ENCODE measurements at places on chromosomes 1 and 21.

DNA sequence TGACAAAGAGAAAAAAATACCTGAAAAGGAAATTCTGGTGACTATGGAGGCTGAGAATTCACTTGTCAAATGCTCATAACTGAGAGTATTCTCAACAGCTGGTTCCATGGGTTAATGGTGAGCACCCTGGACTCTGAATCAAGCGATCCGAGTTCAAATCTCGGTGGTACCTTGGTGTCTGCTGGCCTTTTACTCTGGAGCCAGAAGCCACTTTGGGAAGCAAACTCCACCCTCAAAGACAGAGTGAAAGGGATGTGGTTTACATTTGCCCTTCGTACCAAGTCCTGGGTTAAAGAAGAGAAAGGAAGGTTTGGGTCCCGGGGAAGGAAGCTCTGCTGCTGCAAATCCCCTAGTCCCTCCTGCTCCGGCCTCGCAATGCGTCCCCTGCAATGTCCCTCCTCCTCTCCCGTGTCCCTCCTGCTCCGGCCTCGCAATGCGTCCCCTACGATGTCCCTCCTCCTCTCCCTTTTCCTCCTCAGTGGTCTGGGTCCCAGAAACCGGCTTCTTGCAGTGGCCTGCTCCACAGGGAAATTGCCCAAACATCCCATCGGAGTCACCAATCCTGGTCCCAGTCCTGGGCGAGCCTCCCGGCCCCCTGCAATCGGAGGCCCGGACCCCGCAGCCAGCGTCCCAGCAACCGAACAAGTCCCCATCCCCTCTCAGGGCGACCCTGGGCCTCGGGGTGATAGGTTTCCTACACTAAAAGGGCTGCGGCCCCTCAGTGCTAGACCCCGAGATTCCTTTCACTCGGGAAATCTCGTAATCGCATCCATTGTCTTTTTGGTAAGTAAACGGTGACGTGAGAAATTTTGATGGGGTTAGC, 129.4 kb downstream of the PPIAL4G start:
- DNase-seq, result no peak

DNA sequence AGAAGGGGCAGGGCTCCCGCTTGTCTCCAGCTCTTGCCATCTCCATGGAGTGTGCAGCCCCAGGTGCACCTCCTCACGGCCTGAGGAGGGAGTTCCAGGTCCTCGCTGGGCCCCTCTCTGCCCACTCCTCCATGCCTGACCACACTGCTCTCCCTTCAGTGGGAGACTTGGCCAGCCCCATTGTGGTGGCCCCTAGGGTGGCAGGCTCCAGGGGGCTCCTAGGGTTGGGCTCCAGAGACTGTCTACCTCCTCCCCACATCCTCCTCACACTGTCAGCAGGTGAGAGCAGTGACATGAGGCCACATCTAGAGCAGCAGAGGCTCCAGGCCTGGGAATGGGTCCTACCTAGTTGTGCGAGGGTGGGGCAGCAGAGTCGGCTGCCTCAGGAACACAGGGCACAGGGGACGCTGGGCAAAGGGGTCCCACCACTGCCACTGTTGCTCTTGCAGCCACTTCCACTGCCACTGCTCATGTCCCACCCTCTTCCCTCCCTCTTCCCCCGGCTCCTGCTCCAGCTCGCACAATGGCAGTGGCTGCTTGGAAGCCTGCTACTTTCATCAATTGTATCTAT, 514.8 kb downstream of the MRPL39 start:
- no peak for DNase-seq

GRCh38 chr1:60746278-60746791, 336.0 kb upstream of the NFIA start:
- no peak for DNase-seq

DNA sequence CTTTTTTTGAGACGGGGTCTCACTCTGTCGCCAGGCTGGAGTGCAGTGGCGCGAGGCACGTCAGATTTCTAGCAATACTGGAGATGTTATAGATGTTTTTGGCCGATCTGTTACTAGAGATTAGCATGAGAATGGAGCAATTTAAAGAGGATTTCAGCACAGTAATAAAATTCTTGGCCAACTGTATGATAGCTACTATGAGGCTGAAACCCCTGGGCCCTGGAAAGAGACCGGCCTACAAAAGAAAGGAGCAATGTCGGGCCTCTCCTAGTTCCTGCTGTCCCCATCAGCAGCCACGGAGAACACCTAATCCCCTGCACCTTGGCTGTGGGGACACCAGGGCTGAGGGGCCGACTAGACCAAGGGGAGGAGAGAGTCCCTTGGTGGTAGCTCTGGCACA, 9.5 kb upstream of the GNPAT start:
- no peak for DNase-seq

GRCh38 chr1:46244656-46245371, 2.7 kb upstream of the RAD54L start:
- DNase-seq, result no peak

DNA sequence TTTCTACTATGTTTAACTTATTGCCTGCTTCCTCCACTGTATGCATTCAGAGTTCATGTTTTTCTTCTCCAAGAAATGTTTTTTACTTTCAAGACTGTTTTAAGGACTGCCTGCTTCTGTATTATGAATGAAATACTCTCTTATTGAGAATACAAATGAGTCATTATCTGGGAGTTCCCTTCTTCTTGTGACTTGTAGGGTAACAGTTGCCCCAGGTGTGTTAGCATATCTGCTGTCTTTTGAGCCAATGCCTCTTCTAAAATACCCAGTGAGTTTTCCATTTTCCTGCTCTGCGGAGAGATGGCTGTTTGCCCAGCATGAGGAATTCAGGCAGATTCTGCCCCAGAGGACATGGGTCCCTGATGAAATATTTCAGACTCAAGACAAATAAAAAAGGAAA, 34.1 kb upstream of the ST6GALNAC5 start:
- DNase-seq, result no peak

GRCh38 chr21:32192291-32193097, 86.4 kb downstream of the MIS18A start:
- DNase-seq, result no peak

DNA sequence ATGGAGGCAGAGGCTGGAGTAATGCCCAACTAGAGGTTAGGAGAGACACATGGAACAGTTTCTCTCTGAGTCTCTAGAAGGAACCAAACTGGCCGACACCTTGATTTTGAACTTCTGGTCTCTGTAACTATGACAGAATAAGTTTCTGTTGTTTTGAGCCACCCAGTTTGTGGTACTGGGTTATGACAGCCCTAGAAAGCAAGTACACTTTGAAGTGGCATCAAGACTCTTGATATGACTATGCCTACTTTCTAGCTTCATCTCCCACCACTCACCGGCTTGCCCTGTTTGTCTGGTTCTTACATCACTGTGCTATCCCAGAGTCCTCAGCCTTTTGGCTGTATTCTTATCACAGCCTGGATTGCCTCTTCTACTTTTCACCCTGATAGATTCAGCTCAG, 230.3 kb upstream of the USP24 start:
- no peak for DNase-seq

- no peak for DNase-seq
Observed at GRCh38 chr1:226407199-226407496, 745 bp downstream of the PARP1 start.

DNA sequence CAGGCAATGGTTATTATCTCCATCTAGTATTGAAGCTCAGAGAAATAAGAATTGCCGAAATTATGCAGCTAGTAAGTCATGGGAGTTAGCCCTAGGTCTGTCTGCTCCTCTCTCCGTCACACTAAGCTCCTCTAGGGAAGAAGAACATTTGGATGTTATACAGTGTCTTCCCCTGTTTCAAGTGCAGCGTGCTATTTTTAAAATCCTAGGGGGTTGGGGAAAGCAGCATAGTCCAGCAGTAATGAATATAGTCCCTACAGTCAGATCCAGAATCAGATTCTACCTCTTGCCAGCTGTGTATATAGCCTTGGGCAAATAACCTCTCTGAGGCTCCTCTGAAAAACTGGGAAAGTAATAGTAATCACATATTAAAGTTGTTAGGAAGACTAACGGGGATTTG, 44.5 kb upstream of the OSBPL9 start:
- no peak for DNase-seq

DNA sequence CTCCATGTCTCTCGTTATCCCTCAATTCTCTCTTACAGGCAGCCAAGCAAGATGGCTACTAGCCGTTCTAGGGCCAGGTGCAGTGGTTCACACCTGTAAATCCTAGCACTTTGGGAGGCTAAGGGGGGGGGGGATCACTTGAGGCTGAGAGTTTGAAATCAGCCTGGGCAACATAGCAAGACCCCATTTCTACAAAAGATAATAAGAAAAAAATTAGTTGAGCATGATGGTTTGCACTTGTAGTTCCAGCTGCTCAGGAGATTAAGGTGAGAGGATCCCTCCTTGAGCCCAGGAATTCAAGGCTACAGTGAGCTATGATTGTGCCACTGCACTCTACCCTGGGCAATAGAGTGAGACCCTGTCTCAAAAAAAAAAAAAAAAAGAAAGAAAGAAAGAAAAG, 80.4 kb downstream of the NKAIN1 start:
- DNase-seq, result no peak

DNA sequence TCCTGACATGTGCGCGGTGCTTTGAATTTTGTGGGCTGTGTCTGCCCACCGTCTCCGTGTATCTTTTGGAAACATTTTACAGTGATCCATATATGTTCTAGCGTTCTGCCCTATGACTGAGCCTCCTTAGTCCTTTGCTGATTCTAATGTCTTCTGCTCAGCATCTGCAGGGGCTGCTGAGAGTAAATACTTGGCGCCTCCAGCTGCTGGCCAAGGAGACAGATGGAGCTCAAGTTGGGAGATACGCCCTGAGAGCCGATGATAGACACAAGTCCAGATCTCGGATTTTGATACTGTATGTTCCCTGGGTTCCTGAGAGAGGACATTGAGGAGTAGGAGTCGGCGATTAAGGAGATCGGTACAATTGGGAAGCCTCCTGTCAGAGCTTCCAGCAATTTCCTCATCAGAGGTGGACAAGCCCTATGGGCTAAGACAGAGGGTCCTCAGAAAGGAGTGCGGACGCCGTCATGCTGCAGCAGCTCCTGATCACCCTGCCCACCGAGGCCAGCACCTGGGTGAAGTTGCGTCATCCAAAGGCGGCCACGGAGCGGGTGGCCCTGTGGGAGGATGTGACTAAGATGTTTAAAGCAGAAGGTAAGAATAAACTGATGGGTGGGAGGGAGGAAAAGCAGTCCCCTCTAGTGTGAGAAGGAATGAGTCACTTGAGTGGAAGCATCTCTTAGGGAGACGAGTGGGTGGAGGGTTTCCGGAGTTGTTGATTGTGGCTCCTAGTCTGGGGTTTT, 390 bp downstream of the ZFP69B start:
- DNase-seq, result peak; percentile 60

DNA sequence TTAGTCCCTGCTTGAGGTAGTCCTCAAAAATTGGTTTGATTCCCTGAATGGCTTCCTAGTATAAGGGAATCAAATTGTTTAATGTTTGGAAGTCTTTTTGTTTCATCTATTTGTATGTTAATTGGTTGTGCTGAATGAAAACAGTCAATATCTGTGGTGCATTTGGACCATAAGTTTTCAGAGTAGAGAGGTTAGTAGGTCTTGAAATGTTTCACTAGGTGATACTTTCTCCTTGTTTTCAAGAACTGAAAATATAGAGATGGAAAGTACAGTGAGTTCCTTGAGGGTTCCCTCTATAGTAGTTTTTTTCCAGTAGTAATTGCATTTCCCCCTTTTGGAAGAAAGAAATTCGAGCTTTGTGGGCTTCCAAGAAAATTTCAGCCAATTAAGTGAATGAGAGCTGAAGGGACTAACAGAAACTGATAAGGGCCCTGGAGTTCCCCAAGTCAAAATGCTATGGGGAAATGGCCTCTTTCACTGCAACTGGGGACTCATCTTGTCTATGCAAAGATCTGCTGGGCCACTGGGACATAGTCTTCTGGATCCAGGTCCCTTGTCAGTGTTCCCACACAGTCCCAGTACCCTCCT, 18.6 kb upstream of the CEP350 start:
- DNase-seq, result no peak

GRCh38 chr1:219293410-219293809, 119.7 kb downstream of the LYPLAL1 start:
- no peak for DNase-seq

- no peak for DNase-seq
Observed at GRCh38 chr1:114314098-114314497, 160.4 kb upstream of the SYT6 start.

DNA sequence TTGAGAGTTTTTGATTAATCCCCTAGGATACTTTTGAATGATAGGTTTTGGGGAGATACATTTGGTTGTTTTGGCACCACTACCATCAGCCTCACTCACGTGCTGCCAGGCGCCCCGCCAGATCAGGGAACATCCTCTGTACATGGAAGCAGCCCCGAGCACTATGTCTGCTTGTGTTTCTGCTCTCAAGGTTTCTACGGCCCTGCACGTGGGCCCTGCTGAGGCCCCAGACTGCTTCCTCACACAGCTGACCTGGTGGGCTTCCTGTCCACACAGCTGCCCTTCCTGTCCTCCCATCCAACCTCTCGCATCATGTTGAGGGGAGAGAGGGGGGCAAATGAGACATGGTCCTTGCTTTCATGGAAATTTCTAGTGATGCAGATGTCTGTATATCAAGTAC, 20.0 kb downstream of the ADARB1 start:
- DNase-seq, result no peak

DNA sequence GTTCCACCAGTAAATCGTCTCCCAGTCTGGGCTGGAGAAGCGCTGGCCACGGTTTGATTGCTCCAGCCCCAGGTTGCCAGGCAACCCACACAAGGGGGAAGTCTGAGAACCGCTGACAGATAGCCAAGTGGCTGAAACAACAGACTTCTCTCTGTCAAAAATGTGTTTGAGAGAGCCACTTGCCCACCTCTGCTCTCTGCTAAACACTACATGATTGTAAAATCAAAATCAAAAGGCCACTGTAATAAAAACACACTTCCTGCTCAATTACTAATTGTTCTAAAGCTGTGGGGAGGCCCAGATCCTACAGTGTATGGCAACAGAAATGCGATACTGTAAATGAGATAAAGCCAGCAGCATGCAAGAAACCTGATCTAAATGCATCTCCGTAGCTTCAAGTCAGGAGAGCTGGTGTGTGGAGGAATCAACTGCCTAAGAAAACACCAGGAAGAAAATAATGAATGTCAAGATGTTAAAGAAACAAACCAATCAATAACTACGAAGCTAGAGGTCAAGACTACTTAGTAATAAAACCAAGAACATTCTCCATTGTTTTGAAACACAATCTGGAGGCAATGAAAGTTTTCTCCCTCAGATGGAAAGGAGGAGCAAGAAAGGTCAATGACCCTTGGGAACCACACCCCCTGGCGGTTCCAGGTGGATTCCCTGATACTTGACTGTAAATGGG, 121.2 kb downstream of the SLC45A1 start:
- DNase-seq, result no peak

GRCh38 chr1:212671342-212672031, 28.2 kb downstream of the BATF3 start:
- DNase-seq, result no peak

GRCh38 chr1:37425221-37425620, 49.2 kb upstream of the ZC3H12A start:
- DNase-seq, result no peak

- DNase-seq, result no peak
Observed at GRCh38 chr1:218933513-218933912, 240.2 kb upstream of the LYPLAL1 start.

GRCh38 chr21:46295177-46295770, 9.1 kb downstream of the YBEY start:
- DNase-seq, result no peak

- DNase-seq, result no peak
Observed at GRCh38 chr1:243179720-243180119, 75.4 kb downstream of the CEP170 start.

All from stimulated activated CD8-positive, alpha-beta memory T cell treated with anti-CD3 and anti-CD28 coated beads, Interleukin-4, amount 100 ng/mL, for 1 hour (primary cell).